Stimulated activated CD4-positive, alpha-beta T cell treated with anti-CD3 and anti-CD28 coated beads, Interleukin-4, amount 100 ng/mL, for 4 hours (primary cell): ENCODE measurements at places on chromosomes 6 and 20.

GRCh38 chr6:4671587-4672115, 104.6 kb upstream of the CDYL start:
- DNase-seq, result no peak

- DNase-seq, result no peak
Observed at GRCh38 chr6:4105980-4106536, 27.1 kb upstream of the FAM217A start.

GRCh38 chr20:40286975-40287531, 402.0 kb downstream of the MAFB start:
- DNase-seq, result no peak

GRCh38 chr6:156585859-156586258, 191.3 kb upstream of the ARID1B start:
- no peak for DNase-seq

- DNase-seq, result peak; percentile 36
Observed at GRCh38 chr6:29005183-29005885, at the start of gene ZNF311. TSS of gene ZNF311 (minus strand) at chr6:29005315. CDS start at chr6:29003954, 1,361 bp downstream.

GRCh38 chr6:2448826-2449571, 203.6 kb upstream of the GMDS start:
- no peak for DNase-seq
